Mesothelial cell of epicardium (in vitro differentiated cells): ENCODE measurements at places on chromosomes 16 and 17. TPM values are rescaled to one million over a fixed set of nuclear protein-coding genes. Genes with fewer than 3 reads are reported as not detected.

NPIPB9 gene
- 3.6 to 5.2 TPM (median 4.3 TPM) in 3 replicates for total RNA-seq

FOXF1 gene
- total RNA-seq = 1.9 to 2.6 TPM (median 1.9 TPM) in 3 replicates

DNA sequence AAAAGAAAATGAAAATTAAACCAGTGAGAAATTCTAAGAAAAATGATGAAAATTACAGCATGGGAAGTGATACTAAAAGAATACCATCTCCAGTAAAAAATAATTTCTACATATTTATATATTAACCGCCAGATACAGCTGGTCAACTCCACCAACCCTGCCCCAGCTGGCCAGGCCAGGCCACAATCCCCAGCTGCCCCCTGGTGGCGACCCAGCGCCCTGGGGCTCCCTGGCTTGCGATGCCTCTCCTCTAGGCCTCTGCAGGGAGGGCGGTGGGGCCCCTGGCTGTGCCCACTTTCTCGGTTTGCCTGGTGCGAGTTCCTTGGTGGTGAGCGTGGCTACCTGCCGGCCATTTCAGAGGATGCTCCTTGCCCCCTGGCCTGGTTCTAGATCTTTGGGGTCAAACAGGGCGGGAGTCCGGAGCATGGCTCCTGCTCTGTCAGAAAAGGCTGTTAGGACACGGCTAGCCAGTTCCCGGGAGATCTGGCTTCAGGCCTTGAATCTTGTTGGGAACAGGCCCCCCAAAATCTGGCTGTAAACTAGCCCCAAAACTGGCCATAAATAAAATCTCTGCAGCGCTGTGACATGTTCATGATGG, 14.5 kb downstream of the GLIS2 start:
- no peak for DNase-seq

- DNase-seq = no peak
These were observed 28.9 kb downstream of the ZNRF1 start for GRCh38 chr16:75027520-75028300.

- no peak for DNase-seq
These were observed 393.1 kb upstream of the ASIC2 start for GRCh38 chr17:33686171-33686570.

GRCh38 chr17:81523402-81524038, 4.7 kb upstream of the FSCN2 start:
- no peak for DNase-seq

DNA sequence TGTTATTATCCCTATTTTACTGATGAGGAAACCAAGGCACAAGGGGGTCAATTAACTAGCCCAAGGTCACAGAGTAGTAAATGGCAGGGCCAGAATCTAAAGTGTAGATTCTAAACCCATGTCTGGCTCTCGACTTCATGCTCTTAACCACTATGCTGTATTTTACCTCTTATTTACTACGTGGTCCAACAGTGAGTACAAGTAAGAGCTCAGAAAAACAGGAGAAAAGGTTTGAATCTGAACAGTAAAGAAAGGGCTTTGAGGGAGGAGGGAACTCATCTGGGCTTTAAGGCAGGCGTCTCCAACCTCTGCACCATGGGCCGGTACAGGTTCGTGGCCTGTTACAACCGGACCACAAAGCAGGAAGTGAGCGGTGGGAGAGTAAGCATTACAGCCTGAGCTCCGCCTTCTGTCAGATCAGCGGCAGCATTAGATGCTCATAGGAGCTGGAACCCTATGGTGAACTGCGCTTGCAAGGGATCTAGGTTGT, 62.9 kb downstream of the SMURF2 start:
- DNase-seq = no peak

MILR1 gene
- total RNA-seq = 0.40 to 0.54 TPM in 2 of 3 replicates, not detected in the other

- no peak for DNase-seq
These were observed 702 bp downstream of the IRX5 start for GRCh38 chr16:54931120-54932014.

MYOCD gene
- 10.3 to 13.0 TPM (median 11.4 TPM) in 3 replicates for total RNA-seq

TMC7 gene
- total RNA-seq = 1.6 to 1.9 TPM (median 1.6 TPM) in 3 replicates

- DNase-seq = no peak
These were observed 17.7 kb upstream of the CORO6 start for GRCh38 chr17:29640413-29640812.

DNA sequence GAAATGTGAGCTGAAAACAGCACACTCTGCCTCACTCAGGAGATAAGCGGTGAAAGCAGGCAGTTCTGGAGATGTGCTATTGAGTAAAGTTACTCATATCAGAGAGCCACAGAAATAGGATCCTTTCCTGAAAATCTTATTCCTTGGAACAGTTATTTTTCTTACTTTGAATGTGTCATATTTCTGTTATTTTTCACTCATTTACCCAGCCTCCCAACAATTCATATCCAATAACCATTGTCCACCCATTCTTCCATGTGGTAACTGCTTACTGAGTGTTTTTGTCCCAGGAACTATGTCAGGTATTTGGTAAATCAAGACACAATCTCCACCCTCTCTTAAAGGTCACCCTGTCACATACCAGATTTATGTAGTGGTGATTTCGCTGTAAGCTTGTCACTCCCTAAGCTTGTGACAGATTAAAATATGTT, 144.9 kb downstream of the PARN start:
- no peak for DNase-seq

DNA sequence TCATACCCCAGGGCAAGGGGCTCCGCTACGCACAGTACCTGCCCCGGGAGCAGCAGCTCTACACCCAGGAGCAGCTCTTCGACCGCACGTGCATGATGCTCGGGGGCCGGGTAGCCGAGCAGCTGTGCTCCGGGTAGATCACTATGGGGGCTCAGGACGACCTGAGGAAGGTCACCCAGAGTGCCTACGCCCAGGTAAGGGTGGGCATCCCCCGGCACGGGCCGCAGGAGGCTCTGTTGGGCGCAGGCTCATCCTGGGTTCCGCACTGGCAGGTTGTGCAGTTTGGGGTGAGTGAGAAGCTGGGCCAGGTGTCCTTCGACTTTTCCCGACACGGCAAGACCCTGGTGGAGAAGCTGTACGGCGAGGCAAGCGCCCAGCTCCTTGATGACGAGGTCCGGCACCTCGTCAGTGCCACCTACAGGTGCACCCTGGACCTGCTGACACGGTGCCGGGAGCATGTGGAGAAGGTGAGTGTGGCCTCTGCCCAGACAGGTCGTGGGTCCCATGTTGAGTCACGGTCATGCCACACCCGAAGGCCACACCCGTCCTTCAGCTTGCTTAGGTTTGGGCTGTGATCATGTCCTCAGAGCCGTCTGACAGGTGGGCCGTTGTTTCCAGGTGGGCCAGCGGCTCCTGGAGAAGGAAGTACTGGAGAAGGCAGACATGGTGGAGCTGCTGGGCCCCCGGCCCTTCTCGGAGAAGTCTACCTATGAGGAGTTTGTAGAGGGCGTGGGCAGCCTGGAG, 19.3 kb downstream of the DBNDD1 start:
- no peak for DNase-seq

- DNase-seq = no peak
These were observed 106.3 kb upstream of the PSMD7 start for GRCh38 chr16:74190292-74190691.

ZNF423 gene
- 19.0 to 20.3 TPM (median 19.8 TPM) in 3 replicates for total RNA-seq

GRCh38 chr16:75287708-75288107, 36.3 kb upstream of the BCAR1 start:
- no peak for DNase-seq

GRCh38 chr17:73911726-73912372, 267.6 kb upstream of the SDK2 start:
- DNase-seq = no peak

DNA sequence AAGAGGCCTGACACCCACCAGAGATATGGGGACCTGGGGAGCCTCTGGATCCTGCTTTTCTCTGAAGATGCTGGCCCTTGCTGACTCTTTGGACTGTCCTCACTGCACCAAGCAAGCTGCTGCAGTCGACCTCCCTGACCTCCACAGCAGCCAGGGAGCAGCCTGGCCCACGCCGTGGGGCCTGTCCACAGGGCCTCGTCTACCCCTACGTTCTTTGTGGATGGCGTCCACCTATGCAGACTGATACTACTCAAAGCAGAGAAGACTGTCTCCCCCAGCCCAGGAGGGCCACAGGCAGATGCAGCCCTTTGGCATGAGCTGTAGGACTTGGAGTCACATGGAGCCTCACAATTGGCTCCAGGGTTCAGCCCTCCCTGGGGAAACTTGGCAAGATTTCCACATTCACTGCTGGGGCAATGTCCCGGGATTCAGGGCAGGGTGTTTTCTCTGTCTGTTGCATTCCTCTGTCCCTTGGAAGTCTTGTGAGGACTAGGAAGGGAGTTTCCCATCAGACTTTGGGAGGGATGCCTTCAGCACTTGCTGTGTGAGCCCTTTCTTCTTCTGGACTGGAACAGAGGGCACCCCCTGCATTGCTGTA, 152.2 kb downstream of the NTN1 start:
- no peak for DNase-seq

DNA sequence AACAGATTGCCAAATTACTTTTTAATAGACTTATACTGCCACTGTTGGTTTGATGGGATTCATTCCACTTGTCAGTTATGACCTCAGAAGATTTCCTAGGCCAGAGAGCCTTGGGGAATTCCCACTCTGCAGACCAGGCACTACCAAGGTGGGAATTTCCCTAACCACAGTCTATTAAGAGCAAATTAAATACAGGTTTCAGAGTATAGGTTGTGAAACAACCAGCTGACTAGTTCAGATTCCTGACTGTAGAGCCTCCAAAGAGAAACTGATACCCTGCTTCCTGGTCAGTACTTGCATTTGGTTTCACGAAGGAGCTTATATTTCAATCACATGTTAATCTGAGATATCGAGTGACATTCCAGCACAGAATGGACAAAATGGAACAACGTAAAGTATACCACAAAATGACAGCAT, 186.5 kb downstream of the STX8 start:
- no peak for DNase-seq

CACNG5 gene
- total RNA-seq = not detected in 3 replicates

KRT26 gene
- not detected in 3 replicates for total RNA-seq

GRCh38 chr17:41907185-41907556, 11.6 kb downstream of the ACLY start:
- no peak for DNase-seq

CD300LF gene
- not detected in 3 replicates for total RNA-seq

DNA sequence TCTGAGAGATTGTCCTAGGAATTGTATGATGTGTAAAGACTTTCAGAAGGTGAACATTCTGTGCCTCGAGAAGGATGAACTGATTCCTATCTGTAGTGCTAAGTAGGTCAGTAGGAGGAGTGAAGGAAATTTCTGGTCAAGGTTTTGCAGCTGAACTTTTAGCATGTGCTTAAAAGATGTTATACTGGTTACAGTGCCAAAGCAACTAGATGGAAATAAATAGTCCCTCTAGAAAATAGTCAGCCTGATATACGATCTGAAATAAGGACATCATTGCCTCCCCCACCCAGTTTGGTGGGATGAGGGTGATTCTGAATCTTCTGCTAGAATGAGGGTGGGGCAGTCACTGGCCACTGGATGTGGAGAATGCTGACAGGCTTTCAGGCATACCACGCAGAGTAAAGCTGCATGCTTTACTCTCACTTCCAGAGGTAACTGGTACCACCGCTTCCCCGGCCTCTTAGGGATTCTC, 57.2 kb upstream of the VPS4A start:
- no peak for DNase-seq

- no peak for DNase-seq
These were observed 483.5 kb downstream of the CDH13 start for GRCh38 chr16:83110269-83110668.

TNFRSF17 gene
- not detected in 3 replicates for total RNA-seq
